Spleen (tissue), 13 donors: ENCODE measurements at places on chromosomes 1 and 21.

- DNase-seq, result no peak
These were observed 31.2 kb downstream of the SDC3 start for GRCh38 chr1:30877205-30877912.

- no peak for DNase-seq
These were observed 5.0 kb upstream of the CDC14A start for GRCh38 chr1:100347009-100347966.

DNA sequence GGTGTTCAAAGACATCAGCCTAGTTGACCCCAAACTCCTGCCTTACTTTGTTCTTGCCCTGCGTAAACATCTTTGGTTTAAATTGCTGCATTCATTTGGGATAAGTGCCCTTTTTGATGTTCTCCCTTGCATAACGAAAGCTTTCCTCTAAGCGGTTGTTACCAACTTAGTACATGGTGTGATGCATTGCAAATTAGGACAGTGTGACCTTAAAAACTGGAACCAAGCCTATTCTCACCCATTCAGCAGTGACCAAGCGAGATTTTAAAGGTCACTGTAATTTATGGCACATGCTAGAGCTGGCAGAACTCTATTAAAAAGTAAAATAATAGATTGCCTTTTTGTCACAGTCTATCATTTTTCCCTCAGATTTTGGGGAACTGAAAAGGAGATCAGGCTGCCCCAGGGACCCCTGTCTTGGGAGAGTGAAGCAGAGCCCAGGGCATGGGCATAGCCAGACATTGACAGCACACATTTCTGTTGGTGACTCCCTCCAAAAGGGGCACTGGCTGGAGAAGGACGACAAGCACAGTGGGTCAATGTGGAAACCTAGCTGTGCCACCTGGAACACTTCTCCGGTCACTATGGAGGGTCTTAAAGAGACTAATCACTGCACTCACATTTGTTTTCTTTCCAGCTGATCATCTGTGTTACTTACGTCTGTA lies 63.9 kb downstream of the KCNK1 start:
- DNase-seq, result no peak

- DNase-seq, result peak; percentile 54
These were observed 7.5 kb upstream of the GATAD2B start for GRCh38 chr1:153929981-153930948.

DNA sequence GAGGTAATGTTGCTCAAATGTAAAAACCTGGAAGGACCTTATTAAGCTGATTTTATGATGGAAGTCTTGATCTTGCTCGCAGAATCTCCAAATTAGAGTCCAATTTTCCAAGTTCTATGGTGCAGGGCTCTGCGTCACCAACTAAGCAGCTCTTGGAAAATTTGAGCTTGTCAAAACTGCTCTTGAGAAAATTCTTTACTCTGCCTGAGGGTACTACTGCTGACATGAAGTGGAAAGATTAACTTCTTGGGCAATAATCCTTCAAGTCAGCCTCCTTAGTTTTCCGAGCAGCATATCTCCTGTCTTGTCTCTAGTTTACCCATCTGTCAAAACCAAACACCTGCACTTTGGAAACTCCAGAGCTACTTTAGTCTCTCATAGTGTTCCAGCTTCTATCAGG lies 293.7 kb downstream of the KCTD3 start:
- DNase-seq, result no peak

- peak; percentile 89 for DNase-seq
These were observed 40.9 kb upstream of the TMEM52 start for GRCh38 chr1:1959840-1960479.

GRCh38 chr21:36068748-36069398 lies 951 bp upstream of the CBR1 start:
- DNase-seq, result no peak

DNA sequence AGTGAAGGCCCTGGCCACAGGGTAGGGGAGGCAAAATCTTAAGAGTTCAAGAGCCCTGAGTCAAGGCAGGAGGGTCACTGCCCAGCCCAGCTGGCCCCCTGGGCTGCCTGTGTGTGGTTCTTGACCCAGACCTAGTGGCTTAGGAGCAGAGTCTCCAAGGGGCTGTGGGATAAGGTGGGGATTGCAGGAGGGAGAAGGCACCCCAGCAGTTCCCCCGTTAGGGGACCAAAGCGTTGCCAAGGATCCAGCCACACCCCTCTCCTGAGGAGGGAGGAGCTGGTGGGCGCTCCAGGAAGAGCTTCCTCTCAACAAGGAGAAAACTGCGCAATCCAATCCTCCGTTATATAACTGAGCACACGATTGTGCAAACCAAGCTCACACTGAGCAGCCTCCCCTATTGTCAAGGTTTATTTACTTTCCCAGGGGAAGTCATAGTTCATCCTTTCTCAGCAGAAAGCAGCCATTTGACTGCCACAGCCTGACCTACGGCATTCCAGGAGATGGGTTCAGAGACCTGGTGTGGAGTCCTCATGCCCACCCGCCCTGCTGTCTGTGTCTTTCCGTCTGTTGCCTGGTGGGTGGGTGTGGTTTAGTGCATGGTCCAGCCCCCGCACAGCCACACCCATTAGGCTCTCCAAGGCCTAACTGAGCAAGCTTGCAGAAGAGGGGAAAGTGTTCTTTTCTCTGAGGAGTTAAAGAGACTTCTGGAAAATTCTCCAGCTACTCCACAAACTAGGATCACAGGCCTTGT lies 3.5 kb downstream of the EPHX1 start:
- no peak for DNase-seq
